H9 (cell line): ENCODE measurements at places on chromosomes 3 and 15.

DNA sequence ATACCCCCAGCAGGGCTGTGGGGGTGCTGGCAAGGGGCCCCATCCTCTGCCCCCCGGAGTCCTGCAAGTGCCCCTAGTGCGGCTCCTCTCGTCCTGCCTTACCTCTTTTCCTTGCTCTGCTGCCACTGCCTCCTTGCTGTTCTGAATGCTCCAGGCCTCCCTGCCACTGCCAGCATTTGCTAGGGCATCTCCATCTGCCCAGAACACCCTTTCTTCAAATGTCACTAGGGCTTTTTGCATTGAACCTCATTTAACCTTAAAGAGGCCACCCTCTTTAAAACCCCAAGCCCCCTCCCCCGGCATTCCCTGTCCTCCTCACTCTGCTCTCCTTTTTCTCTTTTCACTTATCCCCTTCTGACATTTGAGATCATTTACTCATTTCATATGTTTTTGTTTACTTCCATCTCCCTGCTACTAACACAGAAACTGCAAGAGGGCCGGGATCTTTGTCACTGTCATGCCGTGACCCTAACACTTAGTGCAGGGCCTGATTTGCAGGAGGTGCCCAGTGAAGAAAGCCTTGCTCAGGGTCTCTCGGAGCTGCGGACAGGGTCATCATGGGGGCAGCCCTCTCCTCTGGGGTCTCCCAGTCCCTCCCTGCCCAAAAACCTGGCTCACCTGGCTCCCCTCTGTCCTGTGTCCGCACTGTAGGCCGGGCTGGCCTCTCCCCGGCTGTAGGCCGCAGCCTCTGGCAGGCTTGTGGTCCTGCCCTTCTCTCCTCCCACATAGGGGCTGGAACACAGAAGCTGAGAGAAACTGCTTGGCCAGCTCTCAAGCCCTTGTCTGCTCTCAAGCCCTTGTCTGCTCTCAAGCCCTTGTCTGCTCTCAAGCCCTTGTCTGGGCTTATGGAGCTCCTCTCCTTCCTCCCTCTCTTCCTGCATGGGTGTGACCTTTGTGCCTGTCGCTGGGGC is at the start of gene ACOX2:
Gene ACOX2 (minus strand): TSS at position 690 of the 911 bp plus-strand sequence. CDS start 2,084 bp downstream, outside the sequence.
- H3K36me3 ChIP-seq: no peaks in the 10 kb centered on the region
- no peaks in the 10 kb centered on the region for H3K4me1 ChIP-seq
- H3K27me3 ChIP-seq: no peaks in the 10 kb centered on the region
- H3K4me3 ChIP-seq: no peak within 1 kb of the TSS

- no peak overlapping the region for H3K27ac ChIP-seq
- no peaks in the 10 kb centered on the region for H3K4me1 ChIP-seq
- peaks cover 79% of the 10 kb centered on the region for H3K36me3 ChIP-seq
- no peaks in the 10 kb centered on the region for H3K27me3 ChIP-seq
- no peak for DNase-seq
- no peak overlapping the region for H3K4me3 ChIP-seq
Observed at GRCh38 chr3:121718205-121718846, 31.2 kb downstream of the GOLGB1 start.

DNA sequence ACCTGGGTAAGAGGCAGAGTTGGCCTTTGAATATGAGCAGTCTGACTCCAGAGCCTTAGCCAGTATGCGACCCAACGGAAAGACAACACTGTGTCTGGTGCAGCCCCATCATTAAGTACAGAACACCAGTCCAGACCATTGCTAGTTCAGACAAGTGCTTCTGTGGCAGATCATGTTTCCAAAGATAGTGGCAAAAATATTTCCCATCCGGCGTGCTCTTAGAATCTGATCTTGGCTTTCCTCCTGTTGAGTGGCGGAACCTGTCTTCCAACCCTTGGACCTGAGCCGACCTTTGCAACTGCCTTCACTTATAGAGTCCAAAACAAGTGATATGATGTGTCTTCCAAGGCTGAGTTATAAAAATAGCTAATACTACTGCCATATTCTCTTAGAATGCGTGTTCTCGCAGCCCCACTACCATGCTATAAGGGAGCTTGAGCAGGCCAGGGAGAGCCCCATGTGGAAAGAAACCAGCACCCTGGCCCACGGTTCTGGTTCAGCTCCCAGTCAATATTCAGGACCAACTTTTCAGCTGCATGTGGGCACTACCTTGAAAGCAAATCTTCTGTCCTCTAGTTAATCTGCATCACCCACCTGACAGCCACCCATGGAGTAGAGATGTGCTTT is 322.4 kb upstream of the SLCO3A1 start:
- DNase-seq: no peak
- H3K4me1 ChIP-seq: no peaks in the 10 kb centered on the region
- no peaks in the 10 kb centered on the region for H3K27me3 ChIP-seq
- H3K36me3 ChIP-seq: peaks cover under 1% of the 10 kb centered on the region; the same call in 1 of the 2 replicates

- no peaks in the 10 kb centered on the region for H3K27me3 ChIP-seq
- H3K36me3 ChIP-seq: no peaks in the 10 kb centered on the region
- no peak overlapping the region for H3K4me3 ChIP-seq
- no peaks in the 10 kb centered on the region for H3K4me1 ChIP-seq
- H3K27ac ChIP-seq: no peak overlapping the region
Observed at GRCh38 chr3:55085231-55085630, 157.4 kb upstream of the LRTM1 start.

- peaks cover 1% of the 10 kb centered on the region; the same call in 1 of the 2 replicates for H3K4me1 ChIP-seq
- DNase-seq: no peak
- H3K27me3 ChIP-seq: no peaks in the 10 kb centered on the region
- H3K36me3 ChIP-seq: no peaks in the 10 kb centered on the region
Observed at GRCh38 chr15:96225642-96226259, 104.7 kb upstream of the NR2F2 start.

DNA sequence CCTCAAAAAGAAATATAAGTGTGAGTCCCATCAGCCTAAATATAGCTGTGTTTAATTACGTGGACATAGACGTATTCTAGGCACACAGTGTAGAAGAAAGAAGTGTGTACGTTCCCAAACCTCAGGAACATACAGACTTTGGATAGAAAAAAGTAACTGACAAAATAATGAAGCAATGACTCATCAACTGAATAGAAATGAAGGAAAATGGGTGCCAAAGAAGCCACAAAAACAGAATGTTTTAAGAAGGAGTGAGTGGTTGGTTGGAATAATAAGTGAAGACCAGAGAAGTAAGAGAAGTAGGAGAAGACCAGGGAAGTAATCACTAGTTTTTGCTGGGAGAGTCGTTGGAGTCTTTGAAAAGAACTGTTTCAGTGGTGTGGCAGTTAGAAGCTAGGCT is 518.1 kb downstream of the ROBO1 start:
- no peak overlapping the region for H3K27ac ChIP-seq
- H3K4me1 ChIP-seq: no peaks in the 10 kb centered on the region
- no peaks in the 10 kb centered on the region for H3K36me3 ChIP-seq
- no peak overlapping the region for H3K4me3 ChIP-seq
